ENCODE measurements at places on chromosomes 5 and 9.

DNA sequence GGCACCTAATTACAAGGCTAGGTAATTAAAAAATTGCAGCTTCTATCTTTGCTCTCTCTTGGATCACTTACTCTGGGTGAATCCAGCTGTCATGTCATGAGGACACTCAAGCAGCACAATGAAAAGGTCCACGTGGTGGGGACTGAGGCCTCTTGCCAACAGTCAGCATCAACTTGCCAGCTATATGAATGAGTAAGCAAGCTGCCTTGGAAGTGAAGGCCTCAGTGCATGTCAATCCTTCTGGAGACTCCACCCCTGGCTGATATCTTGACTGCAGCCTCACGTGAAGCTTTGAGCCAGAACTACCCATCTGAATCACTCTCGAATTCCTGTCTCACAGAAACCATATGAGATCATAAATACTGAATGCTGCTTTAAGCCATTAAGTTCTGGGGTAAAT, 140.5 kb downstream of the SNX18 start:
- DNase-seq: no peak

DNA sequence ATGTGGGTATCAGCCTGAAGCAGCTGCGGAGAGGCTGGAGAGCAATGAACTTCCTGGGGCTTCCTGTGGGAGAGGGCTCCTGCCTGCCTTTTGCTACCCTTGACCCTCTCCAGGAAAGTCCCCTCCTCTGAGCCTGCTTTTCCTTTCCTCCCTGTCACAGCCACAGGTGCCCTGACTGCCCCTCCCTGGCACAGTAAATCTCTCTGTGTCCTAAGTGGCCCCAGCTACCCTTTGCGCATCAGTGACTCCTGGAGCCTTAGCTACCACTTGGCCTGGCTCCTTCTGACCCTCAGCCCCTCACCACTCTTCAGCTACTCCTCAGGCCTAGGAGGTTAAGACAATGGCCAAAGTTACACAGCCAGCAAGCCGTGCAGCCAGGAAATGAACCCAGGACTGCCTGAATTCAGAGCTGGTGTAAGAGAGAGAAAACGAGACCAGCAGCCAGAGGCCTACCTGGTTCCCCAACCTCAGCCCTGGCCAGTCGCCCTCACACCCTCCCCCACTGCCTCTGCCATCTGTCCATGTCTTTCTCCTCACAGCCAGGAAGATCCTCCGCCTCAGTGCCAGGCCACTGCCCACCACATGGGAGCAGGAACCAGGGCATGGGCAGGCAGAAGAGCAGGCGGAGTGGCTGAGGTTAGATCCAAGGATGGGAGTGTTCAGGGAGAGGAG, 18.6 kb downstream of the CNTFR start:
- no peak for DNase-seq

DNA sequence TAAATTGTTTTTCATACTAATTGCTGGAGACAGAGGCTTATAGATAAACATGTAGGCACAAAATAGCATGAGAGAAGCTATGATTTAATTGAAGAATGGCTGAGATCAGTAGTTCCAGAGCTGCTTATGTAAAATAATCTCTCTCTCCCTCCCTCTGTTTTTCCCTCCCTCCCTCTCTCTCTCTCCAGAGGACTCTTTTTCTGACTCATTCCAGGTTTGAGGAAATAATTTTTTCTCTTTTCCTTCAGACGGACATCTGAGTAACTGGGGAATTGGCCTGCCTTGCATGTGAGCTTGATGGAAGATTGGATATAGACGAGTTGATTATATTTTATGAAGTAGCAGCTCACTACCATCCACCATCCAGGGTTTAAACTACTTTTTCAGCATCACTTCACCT, 35.5 kb downstream of the KCTD16 start:
- DNase-seq: no peak

- DNase-seq: no peak
Observed at GRCh38 chr5:179455320-179455719, 95.0 kb upstream of the RUFY1 start.

DNA sequence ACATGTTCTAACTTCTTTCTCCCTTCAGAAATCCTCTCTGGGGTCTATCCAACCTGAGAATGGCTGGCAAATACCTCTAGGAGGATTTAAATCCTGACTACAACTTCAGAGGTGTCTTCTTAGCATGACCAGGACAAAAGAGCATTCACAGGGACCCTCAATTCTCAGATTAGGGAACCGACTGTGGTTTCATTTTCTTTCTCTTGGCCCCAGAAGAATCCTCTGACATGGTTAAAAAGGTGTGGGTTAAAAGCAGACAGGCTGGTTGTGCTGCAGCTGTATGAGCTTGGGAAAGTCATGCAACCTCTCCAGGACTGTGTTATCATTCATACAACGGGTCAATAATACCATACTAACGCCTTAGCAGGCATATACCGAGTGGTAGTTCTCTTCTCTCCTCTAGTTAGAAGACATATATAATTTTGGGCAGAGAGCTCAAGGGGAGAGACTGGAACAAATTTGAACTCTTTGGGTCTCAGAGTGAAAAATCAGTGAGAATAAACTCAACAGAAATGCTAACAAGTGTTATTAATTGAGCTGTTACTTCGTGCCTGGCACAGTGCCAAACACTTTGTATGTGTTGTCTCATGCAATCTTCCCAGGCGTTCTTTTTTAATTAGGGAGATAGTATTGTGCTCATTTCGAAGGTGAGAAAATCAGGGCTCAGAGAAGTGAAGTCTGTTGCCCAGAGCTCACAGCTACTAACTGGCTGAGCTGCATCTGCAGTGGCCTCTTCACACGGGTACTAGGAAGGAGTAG, 35.2 kb downstream of the INSYN2B start:
- no peak for DNase-seq

DNA sequence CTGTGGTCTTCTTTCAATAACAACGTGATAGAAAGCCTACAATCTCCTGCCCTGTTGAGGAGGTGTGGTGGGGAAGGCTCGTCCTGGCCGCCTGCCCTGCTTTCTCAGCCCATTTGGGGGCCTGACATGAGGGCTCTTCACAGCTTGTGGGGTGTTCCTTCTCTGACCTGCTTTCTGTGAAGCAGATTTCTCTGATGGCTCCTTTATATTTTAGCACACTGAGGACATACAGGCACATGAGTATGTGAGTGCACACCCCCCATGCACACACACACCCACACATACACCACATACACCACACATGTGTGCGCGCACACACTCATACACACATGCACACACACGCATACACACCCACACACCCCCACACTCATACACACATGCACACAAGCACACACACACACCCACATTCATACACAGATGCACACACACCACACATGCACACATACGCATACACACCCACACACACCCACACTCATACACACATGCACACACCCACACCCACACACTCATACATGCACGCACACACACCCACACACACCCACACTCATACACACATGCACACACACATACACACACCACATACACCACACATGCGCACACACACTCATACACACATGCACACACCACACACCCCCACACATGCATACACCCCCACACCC, 117.5 kb downstream of the COL5A1 start:
- DNase-seq: no peak

- DNase-seq: no peak
Observed at GRCh38 chr5:19694949-19695611, 292.9 kb downstream of the CDH18 start.

DNA sequence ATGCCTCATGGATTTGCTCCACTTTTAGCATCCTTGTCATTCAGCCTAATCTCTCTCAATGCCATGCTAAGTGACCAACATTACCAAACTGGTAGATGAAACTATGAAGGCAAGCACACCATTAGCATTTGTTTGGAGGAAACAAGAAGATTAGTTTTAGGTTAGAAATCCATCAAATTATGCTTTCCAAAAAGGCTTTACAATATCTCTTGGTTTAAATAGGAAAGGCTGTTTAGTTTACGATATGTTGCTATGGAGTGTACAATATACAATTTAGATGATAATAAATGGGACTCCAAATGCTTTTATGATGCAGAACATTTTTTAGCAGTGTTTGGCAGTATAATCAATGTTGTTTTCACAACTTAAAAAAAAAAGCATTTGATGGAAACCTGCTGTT, 47.8 kb upstream of the CTXN3 start:
- no peak for DNase-seq

- DNase-seq: no peak
Observed at GRCh38 chr9:26904671-26905070, 12.1 kb upstream of the CAAP1 start.

DNA sequence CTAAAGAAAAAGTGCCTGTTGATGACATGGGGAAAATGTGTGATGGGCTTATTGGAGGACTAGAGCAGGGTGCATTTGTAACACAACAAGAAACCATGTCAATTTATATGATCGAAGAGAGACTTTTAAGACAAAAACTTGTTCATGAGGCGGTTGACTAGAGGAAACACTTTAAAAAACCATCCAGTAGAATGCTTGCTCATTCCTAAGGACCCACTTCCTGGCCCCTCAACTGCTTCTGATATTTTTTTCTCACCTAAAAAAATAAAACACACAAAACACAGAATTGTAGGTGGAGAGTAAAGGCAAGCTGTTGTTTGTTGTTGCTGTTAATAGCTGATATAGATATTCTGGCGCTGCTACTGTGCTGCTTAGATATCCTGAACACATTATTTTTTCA, 50.6 kb downstream of the SPIN1 start:
- DNase-seq: no peak

- no peak for DNase-seq
Observed at GRCh38 chr5:112467485-112467884, 48.4 kb upstream of the EPB41L4A start.
